ENCODE measurements at places on chromosomes 7 and 10.

GRCh38 chr7:3215624-3216585, 85.1 kb upstream of the SDK1 start:
- DNase-seq = no peak

DNA sequence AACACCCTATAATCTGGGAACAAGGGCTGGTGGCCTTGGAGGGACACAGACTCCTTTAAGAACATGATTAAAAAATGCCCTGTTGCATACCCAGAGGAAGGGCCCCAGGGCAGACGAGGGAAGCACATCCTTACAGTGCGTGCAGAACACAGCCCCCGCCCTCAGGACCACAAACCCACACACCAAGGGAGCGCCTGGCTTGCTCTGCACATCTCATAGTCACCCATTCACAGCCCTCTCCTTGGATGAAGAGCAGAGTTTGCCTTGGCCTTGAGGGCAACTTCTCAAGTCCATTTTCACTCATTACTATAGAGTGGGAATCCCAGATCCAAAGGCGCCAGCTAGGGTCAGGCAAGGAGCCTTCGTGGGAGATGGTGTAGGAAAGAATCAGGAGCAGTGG, 6.3 kb upstream of the VSIR start:
- DNase-seq = no peak

DNA sequence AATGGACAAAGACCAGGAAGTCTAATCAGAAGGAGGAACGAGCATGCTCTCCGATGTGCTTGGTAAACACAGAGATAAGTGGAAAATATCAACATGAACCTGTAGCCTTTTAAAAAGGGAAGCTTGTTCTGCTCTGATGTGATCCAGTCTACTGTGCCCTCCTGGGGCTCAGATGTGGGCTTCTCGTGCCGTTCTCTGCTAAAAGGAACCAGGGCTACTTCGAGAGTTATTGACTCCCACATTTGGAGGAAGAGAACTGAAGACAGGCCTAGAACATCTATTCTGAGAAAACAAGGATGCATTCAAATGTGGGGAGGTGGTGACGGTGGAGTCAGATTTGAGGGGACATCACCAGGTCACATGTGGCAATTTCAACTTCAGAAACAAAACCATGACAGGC, 325.4 kb downstream of the GLRX3 start:
- DNase-seq = no peak

DNA sequence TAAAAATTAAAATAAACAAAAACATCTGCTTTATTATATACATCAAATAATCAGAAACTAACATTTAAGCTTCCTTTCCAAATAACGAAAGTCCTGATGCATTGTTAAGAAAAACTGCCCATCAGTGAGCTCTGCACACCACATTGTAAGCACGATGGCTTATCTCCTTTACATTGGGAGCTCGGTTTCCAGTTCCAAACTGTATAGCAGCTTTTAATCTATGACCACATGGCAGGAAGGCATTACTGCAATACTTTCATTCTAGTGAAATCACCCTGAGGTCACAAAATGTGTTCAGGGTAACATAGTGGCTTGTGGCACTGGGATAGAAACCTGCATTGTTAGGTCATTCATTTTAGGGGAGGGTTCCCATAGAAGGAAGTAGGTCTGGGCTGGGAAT, 146.3 kb downstream of the ZNF22 start:
- no peak for DNase-seq

DNA sequence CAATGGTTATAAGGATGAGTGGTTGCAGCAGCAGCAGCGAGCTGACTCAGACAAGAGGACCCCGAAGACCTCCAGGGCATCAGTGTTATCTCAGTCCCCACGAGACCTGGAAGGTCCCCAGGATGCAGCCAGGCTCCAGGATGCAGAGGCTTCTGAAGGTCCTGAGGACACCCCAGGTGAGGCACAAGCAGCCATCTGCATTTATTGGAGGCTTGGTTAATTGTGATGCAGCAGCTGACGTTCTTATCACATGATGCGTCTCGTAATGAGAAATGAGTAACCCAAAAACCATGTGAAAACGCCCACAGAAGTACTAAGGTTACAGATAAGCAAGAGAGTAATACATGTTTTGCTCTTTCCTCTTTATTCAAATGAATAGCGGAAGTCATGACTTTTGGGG, 17.4 kb downstream of the C7orf57 start:
- no peak for DNase-seq

DNA sequence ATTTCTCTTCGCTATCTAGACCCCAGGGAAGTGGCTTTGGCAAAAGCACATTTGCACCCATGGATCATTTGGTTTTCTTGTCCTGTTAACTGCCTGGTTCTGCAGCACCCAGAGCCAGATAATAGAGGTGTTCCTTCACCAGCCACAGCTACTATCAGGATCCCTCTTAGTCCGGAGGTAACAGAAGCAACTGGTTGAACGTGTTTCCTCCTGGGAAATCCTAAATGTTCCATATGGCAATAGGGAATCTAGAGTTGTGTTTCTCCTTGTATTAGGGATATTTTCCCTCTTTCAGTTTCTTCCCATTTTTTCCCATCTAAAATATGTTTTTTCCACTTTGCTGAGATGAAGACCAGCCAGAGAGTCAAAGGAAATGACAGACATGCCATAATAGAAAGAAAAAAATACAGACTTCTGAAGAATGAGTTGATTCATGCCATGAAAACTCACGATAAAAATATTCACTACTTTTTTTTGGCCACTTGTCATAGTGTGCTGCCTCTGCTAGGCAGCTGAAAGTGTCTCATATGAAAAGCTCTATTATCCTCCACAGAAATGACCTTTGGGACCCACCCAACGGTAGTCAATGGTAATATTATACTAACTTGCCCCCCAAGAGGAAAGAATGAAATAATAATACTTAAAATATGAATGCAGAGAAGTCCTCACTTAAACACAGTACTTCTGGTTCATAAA, 472.8 kb downstream of the KCNMA1 start:
- DNase-seq = no peak

- no peak for DNase-seq
These were observed 689 bp upstream of the GTPBP4 start for GRCh38 chr10:987620-987869.

DNA sequence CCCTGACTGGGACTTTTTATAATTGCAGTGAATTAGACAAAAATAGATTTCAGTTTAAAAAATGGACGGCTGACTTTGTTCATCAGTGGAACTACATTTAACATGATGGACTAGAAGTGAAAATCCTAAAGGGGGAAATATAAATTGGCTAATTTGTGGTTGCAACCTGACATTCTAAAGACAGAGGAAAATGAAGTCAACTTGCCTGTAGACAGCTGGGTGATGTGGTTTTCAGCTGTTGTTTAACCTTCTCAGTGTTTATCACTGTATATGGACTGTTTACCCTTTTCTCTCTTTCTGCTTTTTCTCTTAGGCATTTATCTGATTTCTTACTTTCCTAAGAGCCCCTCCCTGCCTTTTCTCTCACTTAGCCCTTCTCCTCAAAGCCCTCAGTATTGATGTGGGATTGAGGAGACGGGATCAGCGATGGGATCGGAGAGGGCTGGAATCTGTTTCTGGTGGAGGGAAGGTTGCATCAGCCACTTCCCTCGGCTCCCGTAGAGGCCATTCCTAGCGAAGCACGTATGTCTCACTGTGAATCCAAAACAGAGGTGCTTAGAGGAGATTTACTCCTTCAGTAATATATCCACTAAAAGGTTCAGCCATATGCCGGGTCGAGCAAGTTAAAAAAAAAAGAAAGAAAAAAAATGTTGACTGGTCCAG, 109.0 kb upstream of the KLF6 start:
- no peak for DNase-seq

DNA sequence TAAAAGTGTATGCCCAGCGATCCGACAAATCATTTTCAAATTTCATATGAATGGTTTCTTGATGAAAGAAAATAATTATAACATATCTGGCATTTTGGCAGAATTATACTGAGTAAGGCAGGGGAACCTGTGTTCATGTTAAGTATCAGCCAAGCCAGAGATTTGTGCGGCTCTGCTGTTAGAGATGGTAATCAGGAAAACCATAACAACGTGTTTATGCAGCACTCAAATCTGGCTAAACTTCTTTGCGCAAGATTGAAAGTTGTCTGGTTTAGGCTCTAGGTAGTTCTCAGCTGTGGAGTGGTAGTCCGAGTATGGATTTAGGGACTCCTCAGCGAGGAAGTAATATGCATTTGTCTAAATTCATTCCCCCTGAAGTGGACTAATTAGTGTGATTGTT, 8.9 kb upstream of the CTBP2 start:
- no peak for DNase-seq

DNA sequence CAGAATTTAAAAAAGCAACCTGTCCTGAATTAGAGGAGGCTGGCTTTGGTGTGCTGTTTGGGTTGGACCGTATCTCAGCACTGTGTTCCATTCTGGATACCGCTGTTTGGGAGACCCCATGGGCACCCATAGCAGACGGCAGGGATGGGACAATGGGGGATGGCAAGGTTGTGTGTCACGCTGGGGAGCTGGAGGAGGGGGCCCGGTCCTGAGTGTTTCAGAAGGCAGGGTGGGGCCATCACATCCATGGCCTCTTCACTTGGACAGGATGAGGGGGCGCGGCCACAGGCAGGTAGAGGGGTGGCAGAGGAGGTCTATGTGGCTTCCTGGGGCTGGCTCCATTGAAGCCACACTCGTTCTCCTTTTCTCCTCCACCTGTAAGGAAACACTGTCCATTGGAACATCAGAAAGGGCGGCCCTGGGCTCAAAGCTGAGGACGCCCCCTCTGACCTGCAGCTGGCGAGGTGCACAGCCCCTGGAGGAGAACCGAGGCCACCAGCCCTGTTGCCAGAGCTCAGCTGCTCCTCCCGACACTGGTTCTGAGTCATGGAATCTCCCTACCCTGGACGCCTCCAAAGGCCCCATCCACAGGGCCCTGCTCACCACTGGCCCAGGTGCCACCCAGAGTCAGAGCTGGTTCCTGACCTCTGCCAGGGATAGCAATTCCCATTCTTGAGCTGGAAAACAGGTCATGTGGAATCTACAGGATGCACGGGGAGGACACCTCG, 587.3 kb downstream of the DNAJB6 start:
- no peak for DNase-seq

DNA sequence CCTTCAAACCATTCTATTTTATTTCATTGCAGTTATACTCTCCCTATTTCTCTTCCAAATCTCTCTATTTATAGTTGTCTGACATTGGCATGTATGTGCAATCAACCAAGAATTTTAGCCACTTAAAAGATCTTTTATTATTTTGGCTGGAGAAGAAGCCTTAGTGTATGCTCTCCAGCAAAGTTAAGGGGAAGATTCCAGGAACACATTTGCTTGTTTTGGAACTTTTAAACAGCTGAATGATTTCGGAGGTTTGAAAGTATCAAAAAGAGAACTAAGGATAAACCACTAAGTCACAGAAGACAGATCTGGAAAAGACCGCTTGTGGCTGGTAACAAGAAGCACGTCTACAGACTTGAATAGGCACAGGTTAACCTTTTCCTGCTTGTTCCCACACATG, 182.2 kb upstream of the FZD1 start:
- DNase-seq = no peak

DNA sequence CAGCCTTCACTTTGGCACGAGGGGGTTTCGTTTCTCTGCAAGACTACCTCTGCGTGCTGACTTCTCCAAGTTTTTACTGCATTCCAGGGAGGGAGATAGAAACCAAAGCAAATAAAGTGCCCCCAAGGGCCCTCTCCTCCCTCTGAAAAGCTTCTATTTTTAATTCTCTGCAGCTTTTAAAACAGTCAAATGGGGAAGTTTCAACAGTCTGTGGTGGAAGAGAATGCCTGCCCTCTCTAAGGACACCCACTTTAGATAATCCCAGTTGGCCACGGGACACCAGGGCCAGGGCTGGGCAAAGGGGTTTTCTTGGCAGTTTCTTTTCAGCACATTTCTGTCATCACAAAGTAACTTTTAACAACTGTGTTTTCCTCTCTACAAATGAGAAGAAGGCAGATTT, 386.7 kb upstream of the NPVF start:
- no peak for DNase-seq

- DNase-seq = no peak
These were observed 12.8 kb upstream of the WIPF3 start for GRCh38 chr7:29793507-29793906.

GRCh38 chr7:106009503-106010226, 46.6 kb downstream of the CDHR3 start:
- DNase-seq = peak; percentile 89

Measured in T-cell (primary cell).